Epithelial cell of esophagus (primary cell): ENCODE measurements at places on chromosomes 6 and 20.

- DNase-seq: no peak
These were observed 34.9 kb upstream of the HEY2 start for GRCh38 chr6:125714441-125715090.

DNA sequence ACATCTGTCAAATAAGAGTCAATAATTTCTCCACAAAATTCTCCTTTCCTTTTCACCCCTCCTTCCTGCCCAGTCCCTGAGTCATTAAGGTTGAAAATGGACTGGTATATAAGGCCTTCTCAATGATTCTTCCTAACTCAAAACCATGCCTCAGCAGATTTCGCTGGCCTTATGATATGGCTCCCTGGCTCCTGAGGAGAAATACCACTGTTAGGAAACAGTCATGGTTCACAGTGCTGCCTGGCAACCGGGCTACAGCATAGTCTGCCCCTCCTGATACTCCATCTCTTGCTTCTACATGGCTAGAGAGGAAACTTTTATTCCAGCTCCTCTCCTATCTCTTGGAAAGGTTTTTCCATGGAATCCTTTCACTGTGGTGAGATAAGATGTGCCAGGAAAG lies 4.7 kb downstream of the UBE2J1 start:
- peak; percentile 10 for DNase-seq

DNA sequence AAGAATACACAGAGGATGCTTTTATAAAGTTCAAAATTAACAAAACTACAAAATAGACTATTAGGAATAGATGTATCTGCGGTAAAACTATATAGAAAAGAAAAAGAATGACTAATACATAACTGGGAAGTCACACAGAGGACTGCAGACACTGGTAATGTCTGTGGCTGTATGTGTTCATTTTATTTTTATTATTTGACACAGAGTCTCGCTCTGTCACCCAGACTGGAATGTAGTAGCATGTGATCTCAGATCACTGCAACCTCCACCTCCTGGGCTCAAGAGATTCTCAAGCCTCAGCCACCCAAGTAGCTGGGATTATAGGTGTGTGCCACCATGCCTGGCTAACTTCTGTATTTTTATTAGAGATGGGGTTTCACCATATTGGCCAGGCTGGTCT lies 38.9 kb downstream of the ESF1 start:
- no peak for DNase-seq

DNA sequence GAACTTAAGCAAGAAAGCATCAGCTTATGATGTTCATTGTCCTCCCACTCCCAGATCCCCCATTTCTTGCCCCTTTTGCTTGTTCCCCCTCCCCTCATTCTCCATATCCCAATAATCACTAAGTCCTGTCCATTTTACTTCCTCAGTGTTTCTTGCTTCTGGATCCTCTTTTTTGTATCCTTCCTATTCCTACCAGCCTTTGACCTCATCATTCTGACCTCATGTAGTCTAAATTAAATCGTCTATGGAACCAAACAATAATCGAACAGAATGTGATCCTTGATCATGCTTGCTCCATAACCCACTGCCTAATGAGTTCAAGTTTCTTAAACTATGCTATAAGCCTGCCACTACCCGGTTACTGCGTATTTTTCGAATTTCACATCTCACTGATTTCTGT lies 5.4 kb upstream of the RSPH3 start:
- DNase-seq: no peak

DNA sequence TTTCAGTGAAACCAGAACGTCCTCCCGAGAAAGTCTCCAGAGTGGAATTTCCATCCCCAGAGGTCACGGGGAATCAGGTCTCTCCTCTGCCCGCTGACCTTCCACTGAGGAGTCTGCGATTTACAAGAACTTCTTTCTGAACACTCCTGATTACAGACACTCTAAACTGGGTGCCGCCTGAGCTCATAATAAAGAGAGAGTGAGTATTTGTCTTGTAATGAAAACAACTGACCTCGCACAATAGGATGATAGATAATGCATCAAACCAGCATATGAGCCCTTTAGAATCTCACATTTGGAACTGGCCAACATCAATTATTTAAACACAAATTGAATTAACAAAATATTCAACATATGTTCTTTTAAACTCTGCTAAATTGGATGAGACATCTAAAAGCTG lies 47.5 kb downstream of the DLL1 start:
- DNase-seq: no peak

DNA sequence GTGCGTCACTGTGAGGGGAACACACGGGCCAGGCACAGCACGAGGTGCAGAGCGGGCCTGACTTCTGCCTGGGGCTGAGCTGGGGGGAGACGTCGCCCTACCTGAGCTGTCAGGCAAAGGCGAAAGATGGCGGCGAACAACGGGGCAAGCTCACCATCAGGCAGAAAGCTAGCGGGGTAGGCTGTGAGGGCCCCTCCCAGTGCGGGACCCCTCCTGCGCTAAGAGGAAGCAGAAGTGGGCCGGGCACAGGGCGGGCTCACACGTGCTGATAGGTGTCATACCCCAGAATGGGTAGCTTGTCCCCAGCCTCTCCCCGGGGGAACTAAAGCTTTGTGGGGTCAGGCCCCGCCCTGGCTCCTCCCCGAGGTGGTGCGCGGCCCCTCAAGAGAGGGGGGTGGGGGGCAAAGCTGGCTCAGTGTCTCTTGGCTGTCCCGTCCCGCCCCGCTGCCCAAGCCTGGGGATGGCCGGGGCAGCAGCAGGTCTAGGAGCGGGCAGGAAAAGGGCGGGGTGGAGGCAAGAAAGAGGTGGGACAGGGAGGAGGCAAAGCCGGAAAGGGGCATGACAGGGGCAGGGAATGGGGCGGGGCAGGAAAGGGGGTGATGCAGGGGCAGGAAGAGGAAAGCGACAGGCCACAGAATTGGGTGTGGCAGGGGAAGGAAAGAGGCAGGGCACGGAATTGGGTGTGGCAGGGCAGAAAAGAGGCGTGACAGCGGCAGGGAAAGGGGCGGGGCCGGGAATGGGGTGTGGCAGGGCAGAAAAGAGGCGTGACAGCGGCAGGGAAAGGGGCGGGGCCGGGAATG lies 14.7 kb downstream of the UCKL1 start:
- peak; percentile 78 for DNase-seq

GRCh38 chr6:144659202-144660182 lies 374.4 kb downstream of the UTRN start:
- no peak for DNase-seq

DNA sequence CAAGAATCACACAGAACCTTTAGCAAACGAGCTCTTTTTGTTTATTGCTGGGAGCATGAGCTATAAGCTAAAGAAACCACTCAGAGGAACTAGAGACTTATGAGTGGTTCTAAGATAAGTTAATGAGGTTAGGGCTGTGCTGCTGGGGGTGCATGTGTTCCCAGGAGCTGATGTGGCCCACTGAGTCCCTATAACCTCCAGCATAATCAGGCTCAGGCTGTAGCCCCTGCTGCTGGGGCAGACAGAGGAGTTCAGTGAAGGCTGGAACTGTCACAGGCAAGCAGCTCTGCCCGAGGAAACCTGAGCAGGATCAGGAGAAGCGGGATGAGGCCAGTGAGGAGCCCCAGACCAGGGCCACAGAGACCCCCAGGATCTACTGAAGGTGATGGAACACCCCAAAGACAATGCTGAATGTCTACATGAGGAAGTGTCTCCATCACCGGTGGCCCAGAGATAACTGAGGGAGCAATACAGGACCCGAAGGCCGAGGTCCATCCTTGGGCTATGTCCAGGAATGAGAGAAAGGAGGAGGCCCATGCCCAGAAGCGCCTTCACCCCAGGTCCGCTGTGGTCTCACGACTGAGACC lies 17.3 kb downstream of the TUBB2B start:
- no peak for DNase-seq

DNA sequence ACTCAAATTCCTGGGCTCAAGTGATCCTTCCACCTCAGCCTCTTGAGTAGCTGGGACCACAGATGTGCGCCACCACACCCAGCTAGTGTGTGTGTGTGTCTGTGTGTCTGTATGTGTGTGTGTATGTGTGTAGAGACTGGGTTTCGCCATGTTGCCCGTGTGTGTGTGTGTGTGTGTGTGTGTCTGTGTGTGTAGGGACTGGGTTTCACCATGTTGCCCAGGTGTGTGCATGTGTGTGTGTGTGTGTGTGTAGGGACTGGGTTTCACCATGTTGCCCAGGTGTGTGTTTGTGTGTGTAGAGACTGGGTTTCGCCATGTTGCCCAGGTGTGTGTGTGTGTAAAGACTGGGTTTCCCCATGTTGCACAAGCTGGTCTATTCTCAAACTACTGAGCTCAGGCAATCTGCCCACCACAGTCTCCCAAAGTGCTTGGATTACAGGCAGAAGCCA lies 28.3 kb downstream of the CDK5RAP1 start:
- DNase-seq: peak; percentile 75

- DNase-seq: no peak
These were observed 199.4 kb upstream of the THBS2 start for GRCh38 chr6:169452869-169453620.

- DNase-seq: no peak
These were observed 331.3 kb downstream of the ZFAND3 start for GRCh38 chr6:38150681-38151296.
